T47D (cell line): ENCODE measurements at places on chromosomes 3 and 15.
A peak's percentile ranks its signal among the peaks of the same experiment; 100 is the strongest.

- DNase-seq = no peak
These were observed 132.8 kb downstream of the OSBPL10 start for GRCh38 chr3:31848163-31848818.

DNA sequence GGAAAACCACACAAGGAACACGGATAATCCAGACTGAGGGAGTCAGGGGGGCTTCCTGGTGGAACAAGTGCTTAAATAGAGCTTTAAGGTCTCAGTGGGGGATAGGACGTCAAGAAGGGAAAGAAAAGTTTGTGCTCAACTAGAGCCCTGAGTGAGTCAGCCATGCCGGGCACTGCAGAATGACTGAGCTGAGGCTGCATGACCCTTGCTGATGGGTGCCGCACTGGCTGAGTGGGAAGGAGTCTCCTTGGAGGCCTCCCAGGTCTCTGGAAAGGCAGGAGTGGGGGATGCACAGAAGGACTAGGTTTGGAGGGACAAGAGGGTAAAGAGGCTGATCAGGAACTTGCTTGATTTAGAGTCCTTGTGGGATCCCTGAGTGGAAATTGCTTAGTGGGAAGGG is 150.3 kb downstream of the RPLP1 start:
- no peak for DNase-seq

GRCh38 chr15:70882361-70882760 is 9.9 kb downstream of the THAP10 start:
- DNase-seq = no peak

- no peak for DNase-seq
These were observed 60.5 kb downstream of the SH3BP5 start for GRCh38 chr3:15271785-15272381.

DNA sequence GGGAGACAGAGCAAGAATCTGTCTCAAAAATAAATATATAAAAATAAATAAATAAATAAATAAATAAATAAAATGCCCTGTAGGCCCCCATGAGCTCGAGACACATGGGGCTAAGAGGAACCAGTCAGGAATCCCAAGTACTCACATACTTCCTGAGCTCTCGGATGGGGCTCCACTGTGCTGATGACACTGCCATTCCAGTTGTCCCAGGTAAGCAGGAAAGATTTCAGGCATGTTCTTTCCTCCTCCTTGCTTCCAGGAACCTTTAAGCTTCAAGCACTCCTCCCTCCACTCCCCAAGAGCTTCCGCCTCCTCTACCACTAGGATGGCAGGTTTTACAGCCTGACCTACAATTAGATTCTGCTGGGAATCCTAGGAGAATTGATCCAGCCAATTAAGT is 113.4 kb downstream of the SLC49A4 start:
- no peak for DNase-seq

DNA sequence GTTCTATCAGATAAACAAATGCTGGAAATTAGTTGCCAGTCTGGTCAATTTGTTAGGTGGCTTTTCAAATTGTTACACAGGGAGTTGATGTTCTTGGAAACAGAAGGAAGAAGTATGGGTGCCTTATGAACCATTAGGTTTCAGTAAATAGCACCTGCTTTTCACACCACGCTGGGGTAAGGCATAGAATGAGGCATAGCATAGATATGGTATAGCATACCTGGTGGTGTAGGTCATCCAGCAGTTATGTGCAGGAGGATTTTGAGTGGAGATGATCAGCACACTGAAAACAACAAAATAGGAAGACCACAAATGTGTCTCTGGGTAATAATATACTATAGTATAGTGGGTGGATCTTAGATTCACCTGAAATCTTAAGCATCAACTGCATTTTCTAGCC is 121.4 kb downstream of the GMPS start:
- no peak for DNase-seq

- DNase-seq = no peak
These were observed 152.7 kb downstream of the SUCNR1 start for GRCh38 chr3:152026033-152026556.

GRCh38 chr3:127714125-127714571 is 41.4 kb downstream of the ABTB1 start:
- no peak for DNase-seq

DNA sequence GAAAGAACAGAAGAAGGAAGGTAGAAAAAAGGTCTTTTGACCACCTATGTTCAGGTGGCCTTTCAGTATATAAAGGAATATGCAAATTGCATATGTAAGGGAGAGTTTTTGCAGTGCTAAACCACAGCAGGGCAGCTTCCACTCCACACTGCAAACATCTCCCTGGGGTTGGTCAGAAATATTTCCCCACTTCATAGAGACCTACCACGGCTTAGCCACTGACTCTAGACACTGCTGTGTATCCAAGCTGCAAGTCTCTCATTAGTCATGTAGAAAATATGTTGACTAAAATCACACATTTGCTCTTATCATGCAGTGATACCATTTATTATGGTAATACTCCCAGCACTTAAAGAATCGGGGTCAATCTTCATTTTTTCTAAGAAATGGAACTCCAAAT is 214.9 kb upstream of the NR2F2 start:
- no peak for DNase-seq

DNA sequence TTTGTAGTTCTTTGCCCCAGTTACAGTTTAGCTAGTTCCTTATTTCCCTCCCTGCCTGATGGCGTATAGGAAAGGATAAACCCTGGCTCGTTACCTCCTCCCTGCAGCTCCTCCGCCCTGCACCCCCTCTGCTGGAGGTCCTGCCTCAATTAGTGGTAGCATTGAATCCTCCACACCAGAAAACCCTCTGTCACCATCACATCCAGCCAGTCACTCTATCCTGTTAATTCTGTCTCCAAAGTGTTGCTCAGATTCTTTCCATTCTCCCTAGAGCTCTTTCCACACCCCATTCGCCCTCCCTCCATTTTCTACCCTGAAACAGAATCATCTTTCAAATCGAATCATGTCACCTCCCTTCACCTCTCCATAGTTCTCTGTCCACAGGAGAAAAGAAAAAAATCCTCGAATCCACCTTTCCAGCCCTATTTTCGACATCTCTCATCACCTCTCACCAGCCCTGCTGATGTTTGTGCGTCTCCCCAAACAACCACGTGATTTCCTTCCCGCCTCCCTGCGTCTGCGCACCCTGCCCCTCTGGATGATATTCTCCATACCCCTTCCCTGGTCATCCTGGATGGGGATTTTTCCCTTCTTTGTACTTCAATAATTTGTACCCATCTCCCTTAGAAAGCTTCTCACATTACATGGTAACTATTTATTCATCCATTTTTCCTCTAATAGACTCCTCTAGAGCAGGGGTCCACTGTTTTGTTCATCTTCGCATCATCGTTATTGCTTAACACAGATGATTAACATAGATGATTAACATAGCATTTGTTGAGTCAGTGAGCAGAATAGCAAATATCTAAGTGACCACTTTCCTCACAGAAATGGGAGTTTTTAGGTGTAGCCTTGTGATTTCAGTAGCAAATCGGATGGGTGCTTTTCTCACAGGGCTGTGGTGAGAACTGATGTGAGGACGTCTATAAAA is 37.1 kb downstream of the MAP3K13 start:
- no peak for DNase-seq

DNA sequence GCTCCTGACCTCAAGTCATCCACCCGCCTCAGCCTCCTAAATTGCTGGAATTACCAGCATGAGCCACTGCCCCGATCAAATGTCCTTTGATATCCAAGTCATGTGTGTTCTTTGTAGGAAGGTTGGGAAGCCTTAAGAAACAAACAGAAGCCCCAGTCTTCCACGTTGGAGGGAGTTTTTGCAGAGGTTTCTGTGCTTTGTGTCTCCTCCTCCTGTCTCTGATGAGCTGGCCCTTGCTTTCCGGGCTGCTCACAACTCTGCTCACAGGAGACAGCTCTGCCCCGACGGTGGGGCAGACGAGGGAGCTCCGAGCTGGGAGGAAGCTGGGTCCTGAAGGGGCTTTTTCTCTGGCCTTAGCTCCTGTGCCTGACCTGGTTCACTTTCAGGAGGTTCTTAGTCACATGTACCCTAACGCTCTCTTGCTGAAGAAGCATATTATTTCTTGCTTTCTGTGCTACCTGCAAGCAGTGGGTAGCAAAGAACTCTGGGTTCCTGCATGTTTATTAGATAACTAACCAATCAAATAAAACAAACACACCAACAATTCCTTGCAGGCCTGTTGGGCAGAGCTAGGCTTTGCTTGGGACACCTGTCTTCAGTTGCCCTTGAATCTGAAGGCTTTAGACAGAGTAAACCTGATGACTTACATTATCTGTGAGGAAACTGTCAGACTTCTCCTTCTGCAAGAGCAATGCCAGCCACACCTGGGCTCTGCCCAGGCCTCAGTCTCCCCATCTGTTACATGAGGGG is 52.6 kb upstream of the SMAD6 start:
- no peak for DNase-seq

GRCh38 chr3:134876836-134877235 is 81.8 kb downstream of the EPHB1 start:
- DNase-seq = no peak

- DNase-seq = no peak
These were observed 439.4 kb downstream of the RAP2B start for GRCh38 chr3:153601374-153601853.

- no peak for DNase-seq
These were observed 336.0 kb upstream of the KCNH8 start for GRCh38 chr3:18812316-18812715.

- DNase-seq = peak; percentile 27
These were observed 10.1 kb upstream of the AVEN start for GRCh38 chr15:34049112-34049511.

GRCh38 chr15:81502439-81502838 is 128.4 kb upstream of the TMC3 start:
- no peak for DNase-seq

DNA sequence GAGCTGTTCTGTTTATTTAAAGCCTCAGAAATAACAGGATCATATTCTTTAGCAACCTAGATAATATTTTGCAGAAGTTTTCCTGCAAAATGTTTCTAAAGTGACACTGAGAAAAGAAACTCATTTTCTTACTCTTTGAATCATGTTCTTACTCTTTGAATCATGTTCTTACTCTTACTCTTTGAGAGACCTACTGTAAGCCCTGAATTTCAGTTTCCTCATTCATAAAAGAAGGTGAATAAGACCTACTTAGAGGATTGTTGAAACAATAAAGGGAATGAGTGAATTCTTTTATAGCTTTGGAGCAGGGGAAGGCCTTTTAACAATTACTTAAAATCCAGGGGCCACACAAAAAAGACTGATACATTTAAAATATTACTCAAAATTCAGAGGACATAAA is 221.7 kb upstream of the CMC1 start:
- DNase-seq = no peak

DNA sequence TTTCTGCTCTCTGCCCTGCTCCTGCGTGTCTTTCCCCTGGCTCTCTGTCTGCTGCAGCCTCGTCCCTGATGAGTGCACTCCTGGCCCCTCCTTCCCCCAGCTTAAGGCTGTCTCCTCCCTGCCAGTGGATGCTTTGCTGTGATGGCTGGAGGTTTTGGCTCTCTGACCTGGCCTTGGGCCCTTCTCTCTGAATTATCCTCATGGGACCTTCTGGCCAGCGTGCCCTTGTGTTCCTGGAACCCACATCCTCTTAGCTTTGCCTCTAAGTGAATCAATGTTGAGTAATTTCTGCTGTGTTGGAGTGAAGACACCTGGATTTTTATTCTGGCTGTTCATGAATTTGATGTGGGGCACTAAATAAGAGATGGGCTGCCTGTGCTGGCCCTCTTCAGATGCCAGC is 9.8 kb upstream of the TNFAIP8L3 start:
- no peak for DNase-seq

DNA sequence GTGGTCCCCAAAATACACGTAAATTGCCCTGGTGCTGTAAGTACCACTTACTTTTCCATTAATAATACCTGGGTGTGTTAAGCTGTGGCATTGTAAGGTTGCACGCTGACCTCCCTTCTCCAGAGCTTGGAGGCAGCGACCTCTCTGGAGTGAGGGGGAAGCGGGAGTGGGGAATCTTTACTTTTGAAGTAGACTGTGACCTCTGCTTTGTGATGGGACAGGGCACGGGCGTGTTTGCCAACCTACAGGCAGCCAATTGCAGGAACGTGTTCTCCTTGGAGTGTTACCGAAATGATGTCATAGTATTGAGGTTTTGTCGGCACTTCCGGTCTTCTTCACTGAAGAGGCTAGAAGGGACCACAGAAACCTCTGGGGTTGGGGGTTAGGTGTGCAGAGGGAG is 227.3 kb upstream of the C2CD4B start:
- DNase-seq = peak; percentile 37

- no peak for DNase-seq
These were observed 166.4 kb downstream of the SUCNR1 start for GRCh38 chr3:152039887-152040286.

GRCh38 chr3:172694573-172695246 is 16.2 kb downstream of the NCEH1 start:
- DNase-seq = no peak

GRCh38 chr3:135641761-135642160 is 323.8 kb upstream of the PPP2R3A start:
- DNase-seq = no peak

GRCh38 chr3:111212511-111212910 is 140.9 kb downstream of the NECTIN3 start:
- DNase-seq = no peak

DNA sequence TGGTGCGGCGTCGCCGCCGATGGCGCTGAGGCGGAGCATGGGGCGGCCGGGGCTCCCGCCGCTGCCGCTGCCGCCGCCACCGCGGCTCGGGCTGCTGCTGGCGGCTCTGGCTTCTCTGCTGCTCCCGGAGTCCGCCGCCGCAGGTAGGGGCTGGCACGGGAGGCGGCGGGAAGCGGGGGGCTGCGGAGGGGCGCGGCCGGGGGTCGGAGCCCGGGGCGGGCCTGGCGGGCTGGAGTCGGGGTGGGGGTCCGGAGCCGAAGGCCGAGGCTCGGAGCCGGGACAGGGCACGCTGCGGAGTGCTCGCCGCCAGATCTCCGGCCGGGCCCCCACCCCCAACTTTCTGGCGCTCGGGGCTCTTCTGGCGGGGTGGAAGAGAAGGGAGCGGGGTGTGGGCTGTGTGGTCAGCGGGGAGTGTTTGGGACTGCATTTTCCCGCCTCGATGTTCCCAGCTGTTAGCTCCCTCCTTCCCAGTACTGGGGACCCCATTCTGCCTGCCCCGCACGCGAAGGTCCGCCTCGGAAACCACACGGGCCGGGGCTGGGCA is 299 bp downstream of the TYRO3 start:
- DNase-seq = no peak

GRCh38 chr15:49610157-49610918 is 10.3 kb downstream of the FAM227B start:
- DNase-seq = no peak

- no peak for DNase-seq
These were observed 28.8 kb downstream of the ACAA1 start for GRCh38 chr3:38107911-38108648.

DNA sequence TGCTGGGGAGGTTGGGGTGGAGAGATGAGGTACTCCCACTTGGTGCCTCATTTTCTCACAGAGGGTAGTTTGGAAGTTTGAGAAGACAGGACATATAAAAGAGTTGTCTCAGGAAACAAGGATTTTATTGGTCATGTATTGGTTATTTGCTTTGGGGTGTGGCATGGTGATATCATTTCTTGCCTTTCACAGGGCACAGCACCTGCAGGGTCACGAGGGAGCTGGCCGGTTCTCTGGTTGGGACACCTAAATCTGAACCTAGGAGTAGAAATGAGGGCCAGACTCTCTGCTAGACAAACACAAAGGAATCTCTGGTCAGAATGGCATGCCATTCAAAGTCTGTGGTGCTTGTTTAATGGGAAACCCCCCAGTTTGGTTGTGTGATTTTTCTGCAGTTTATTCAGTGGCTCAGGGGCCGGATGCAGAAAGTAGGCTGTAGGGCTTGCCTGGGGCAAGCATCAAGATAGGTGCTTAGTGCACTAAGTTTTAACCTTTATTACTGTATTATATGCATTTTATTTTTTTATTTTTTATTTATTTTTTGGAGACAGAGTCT is 237.7 kb upstream of the EIF1B start:
- DNase-seq = no peak
